Stimulated activated CD4-positive, alpha-beta T cell treated with anti-CD3 and anti-CD28 coated beads, Interleukin-1b, Interleukin-23, amount 100 ng/mL, for 1 hour (primary cell): ENCODE measurements at places on chromosomes 11 and 22.

- no peak for DNase-seq
Measured at GRCh38 chr22:17918840-17919239, 105.5 kb downstream of the MICAL3 start.

GRCh38 chr11:55854704-55855103 is 16.2 kb downstream of the OR5D16 start:
- DNase-seq, result no peak

DNA sequence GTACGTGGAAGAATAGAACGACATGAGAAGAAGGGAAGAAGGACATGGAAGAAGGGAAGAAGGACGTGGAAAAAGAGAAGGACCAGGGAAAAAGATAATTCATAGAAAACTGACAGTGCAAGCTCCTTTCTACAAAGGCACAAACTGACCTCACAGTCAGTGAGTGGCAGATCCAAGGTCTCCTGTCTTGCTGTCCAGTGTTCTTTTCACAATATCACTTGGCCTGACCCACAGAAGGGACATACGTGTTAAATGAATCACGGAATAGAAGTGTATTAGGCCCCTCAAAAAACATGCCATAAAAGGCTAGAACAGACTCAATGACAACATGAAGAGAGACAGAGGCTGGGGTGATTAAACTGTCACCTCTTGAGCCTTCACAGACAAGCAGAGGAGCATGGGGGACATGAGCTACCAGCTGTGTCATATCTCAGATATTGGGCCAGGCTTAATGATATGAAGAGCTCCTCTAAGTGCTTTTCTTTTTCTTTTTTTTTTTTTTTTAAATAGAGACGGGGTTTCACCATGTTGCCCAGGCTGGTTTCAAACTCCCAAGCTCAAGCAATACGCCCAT is 4.6 kb downstream of the ASCC2 start:
- no peak for DNase-seq

GRCh38 chr11:123264431-123264780 is 69.4 kb upstream of the CLMP start:
- DNase-seq, result no peak

GRCh38 chr22:36577019-36577418 is 48.1 kb upstream of the EIF3D start:
- no peak for DNase-seq

DNA sequence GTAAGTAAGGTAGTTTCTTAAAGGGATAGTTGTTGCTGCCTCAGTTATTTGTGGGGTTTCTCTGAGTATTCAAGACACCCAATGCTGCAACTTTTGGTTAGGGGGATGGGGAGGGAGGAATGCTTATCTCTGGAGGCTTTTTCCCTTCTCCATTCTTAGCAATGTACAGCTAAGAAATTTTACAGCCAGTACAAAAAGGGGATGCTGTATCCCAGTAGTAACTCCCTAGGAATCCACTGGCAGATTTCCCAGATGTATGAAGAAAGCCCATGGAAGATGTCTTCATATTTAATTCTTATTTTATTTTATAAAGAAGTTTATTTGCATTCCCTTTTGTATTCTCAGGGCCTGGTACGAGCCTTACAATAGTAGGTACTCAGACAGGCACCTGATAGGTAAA is 154.8 kb downstream of the ENTHD1 start:
- DNase-seq, result no peak
